Naive thymus-derived CD4-positive, alpha-beta T cell (primary cell): ENCODE measurements at places on chromosomes 2 and 18.

DNA sequence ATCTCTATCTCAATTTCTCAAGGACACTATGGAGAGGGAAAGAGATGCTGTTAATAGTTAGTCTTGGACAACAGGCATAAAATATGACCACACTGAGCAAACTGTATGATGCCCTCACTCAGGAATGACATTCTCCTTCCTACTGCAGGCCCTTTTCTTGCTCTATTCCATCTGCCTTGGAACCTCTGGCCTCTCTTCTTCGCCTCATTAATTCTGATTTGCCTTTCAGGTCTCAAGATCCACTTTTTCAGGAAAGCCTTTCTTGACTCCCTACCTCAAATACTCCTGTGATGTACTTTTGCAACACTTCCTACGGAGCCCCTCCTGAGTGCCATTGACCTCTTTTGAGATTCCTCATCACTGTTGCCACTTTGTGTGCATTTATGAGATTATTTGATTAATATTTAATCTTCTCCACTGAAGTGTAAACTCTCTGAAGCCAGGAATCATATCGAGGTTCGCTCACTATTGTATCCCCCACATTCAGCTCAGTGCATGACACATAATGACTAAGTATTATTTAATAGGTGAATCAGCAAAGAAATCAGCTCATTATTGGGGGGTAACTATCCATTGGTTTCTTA, 21.3 kb upstream of the SPP2 start:
- no peak for DNase-seq

- no peak for DNase-seq
Observed at GRCh38 chr2:56128235-56128634, 55.6 kb upstream of the CCDC85A start.

- DNase-seq = no peak
Observed at GRCh38 chr2:19837235-19837766, 64.5 kb downstream of the TTC32 start.

GRCh38 chr2:29240601-29241000, 125.4 kb downstream of the CLIP4 start:
- DNase-seq = no peak

- no peak for DNase-seq
Observed at GRCh38 chr2:36355890-36356297, 316 bp downstream of the CRIM1 start.
